ENCODE measurements at places on chromosomes 6 and 20.
A peak's percentile ranks its signal among the peaks of the same experiment; 100 is the strongest.

DNA sequence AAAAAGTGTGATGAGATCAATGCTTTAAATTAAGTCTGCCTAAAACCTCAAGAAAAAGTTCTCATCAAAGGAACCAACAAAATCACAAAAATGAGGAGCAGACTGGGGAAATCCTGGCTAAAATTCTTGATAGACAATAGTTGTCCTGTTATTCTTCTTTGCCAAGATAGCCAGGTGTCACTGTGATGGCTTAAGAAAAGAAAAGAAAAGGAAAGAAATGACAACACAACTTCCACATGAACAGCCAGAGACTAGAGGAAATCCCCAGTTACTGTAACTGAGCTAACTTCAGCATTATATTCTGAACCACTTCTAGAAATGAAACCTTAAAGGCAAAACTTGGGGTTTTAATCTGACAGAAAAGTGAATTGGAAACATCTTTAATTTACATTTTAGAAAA is 129.6 kb downstream of the CD24 start:
- DNase-seq, result no peak

GRCh38 chr6:20483887-20484497 is 50.3 kb upstream of the CDKAL1 start:
- DNase-seq, result no peak

DNA sequence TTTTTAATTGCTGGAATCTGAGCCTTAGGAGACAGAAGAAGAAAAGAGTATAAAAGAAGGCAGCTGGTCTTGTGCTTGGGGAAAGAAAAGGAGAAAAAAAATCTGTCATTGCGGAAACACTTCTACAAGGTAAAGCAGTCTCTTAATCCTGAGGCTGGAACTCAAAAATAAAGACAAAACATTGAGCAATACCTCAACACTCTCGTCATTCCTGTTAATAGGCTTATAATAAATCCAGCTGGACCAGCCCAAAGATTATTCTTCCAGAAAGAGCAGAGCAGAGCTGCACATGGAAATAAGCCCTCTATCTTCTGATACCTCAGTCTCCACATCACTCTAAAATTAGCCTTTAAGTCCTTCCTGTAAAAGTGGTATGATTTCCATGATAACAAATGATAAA is 62.0 kb upstream of the HIVEP1 start:
- DNase-seq, result no peak

DNA sequence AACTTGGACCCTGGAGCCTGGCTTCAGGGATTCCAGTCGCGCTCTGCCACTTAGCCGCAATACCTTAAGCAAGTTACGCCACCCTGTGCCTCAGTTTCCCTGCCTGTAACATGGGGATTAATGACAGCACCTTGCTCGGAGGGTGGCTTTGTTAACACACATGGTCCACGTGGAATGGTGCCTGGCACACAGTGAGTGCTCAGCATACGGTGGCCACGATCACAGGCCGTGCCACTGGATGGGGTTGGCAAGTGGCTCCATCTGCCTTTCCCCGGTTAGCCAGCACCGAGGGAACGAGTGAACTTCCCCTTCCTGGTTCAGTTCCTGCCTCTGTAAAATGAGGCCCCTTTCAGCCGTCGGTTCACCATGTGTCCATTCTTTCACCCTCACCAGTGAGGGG is 17.2 kb downstream of the C6orf132 start:
- no peak for DNase-seq

GRCh38 chr6:35203152-35203670 is 10.5 kb upstream of the SCUBE3 start:
- DNase-seq, result no peak

GRCh38 chr6:12331951-12332749 is 42.0 kb downstream of the EDN1 start:
- no peak for DNase-seq

DNA sequence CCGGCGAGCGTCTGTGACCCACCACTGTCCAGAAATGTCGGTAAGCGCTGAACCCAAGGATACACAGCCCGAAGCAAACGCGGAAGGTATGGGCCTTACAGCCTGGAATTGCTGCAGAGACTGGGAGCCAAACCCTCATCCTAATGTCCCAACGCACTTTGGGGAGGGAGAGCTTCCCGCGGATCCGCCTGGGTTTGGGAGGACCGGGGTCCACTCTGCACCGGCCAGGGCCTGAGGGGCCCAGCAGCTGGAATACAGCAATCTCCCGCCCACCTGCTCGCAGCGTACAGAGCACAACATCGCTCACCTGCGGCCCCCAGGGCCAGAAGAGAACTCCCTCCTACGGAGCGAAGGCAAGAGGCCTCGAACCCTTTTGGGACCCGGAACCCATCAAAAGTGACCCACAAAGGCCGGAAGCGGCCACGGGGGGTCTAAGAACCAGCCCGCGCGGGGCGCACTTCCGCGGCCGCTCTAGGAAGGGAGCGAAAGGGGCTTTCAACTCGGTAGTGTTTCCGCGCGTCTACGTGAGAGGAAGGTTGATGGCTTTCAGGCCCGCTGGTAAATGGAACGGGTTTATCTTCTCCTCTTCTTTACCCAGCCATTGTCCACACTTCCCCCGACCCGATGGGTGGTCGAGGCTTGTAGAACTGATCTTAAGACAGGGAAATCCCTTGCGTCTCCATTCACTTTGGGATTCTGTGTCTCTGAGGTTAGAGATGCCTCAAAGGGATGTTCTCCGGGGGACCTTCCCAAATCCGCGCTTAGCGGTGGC is at the start of gene ZSCAN12:
Gene ZSCAN12 (minus strand): TSS at position 398 of the 772 bp plus-strand sequence. CDS start 1,342 bp downstream, outside the sequence.
- peak; percentile 90 for DNase-seq

DNA sequence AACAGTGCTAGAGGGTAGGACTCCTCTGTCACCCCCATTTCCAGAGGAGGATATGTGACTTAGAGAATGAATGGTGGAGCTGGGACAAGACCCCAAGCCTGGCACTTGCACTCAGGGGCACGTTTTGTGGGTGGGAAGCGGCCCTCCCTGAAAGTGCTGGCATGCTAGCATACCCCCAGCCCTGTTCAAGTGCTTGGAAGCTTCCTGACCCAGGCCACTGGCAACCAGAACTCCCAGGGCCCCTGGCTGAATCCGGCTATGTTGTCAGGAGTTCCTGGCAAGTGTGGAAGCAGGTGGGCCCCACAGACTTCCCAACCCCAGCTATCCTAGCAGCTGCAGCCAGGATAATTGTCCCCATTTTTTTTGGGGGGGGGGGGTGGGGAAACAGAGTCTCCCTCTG is 35.6 kb upstream of the TGM2 start:
- no peak for DNase-seq

GRCh38 chr6:131303338-131303930 is 168.2 kb downstream of the AKAP7 start:
- no peak for DNase-seq

GRCh38 chr6:118771253-118771652 is 119.9 kb upstream of the CEP85L start:
- no peak for DNase-seq

GRCh38 chr6:53246924-53247323 is 98.3 kb upstream of the GCM1 start:
- DNase-seq, result no peak

- DNase-seq, result no peak
Measured at GRCh38 chr20:25272223-25273000, 24.5 kb downstream of the PYGB start.

GRCh38 chr6:30074331-30075093 is 1.1 kb downstream of the RNF39 start:
- DNase-seq, result no peak

DNA sequence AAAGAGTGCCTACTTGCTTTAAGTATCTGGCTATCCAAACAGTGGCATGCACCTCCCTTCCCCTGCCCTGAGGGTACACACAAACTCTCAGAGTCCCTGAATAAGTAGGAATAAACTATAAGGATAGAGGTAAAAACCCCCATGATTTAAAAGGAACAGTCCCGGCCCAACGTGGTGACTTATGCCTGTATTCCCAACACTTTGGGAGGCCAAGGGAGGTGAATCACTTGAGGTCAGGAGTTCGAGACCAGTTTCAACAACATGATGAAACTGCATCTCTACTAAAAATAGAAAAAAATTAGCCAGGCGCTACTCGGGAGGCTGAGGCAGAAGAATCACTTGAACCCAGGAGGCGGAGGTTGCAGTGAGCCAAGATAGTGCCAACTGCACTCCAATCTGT is 22.2 kb downstream of the SAMHD1 start:
- DNase-seq, result no peak

DNA sequence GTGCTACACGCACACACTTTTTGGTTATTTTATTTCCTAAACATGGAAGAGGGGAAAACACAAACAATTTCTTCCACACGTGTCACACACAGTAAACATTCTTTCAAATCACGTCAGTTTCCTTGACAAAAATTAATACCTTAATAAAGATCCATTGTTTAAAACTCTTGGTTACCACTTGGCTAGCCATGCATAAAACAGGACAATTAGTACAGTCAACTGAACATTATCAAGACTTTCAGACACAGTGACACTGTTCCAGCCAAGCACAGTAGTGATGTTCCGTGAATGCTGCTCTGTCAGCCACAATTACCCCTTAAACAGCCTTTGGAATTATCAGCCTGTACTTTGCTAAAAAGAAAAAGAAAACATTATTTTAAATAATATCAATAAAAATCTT is 50.8 kb downstream of the GMDS start:
- DNase-seq, result no peak

GRCh38 chr6:42257614-42258013 is 40.0 kb upstream of the MRPS10 start:
- no peak for DNase-seq
